Fibroblast of skin of right biceps (primary cell): ENCODE measurements at places on chromosomes 2 and 18.

GRCh38 chr2:118687192-118687591 is 160.3 kb downstream of the EN1 start:
- no peak for DNase-seq

GRCh38 chr2:156192468-156192867 is 140.1 kb downstream of the NR4A2 start:
- no peak for DNase-seq

DNA sequence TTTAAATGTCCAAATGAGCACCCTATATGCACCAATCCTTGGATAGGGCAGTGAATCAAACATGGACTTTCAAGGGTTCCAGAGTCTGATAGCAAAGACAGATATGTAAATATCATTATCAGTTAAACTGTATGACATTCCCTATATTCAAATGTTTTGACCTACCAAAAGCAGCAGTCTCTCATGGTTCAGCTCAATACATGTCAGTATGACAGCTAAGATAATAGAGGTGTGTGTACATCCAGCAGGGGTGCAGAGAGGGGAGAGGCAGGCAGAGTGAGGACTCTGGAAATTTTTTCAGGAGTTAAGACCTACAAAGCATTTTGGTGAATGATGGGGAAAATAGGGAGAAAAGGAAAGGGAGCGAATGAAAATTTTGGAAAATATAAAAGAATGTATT is 106.3 kb downstream of the MYO3B start:
- DNase-seq = no peak

DNA sequence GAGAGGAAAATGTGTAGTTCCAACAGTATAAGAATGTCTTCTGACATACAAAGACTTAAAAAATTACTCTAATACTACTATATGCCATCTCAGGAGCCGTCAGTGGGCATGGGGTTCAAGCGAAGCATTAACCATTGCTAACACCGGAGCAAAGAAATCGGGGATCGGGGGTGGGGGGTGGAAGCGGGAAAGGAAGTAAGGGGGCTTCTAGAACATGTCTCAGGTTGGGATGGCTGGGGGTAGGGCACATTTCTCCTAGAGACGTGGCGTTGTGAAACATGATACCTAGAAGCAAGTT is 702 bp downstream of the LMAN1 start:
- DNase-seq = peak; percentile 77

DNA sequence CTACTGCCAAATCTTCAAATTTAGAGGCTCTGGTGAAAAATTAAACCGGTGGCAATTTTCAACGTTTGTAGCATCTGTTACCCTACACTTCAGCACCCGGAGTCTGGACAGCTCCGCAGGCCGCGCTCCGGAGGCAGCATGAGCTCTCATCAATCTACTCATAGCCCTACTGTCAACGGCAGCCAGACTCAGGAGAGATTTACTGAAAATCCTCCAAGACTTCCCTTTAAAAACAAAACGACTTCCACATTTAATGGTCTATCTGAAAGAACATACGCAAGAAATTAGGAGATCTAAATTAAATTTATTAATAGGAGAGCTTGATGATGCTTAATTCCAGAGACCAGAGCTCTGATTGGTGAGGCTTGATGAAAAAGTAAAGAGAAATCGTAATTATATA is 970 bp upstream of the ADCYAP1 start:
- DNase-seq = peak; percentile 52

DNA sequence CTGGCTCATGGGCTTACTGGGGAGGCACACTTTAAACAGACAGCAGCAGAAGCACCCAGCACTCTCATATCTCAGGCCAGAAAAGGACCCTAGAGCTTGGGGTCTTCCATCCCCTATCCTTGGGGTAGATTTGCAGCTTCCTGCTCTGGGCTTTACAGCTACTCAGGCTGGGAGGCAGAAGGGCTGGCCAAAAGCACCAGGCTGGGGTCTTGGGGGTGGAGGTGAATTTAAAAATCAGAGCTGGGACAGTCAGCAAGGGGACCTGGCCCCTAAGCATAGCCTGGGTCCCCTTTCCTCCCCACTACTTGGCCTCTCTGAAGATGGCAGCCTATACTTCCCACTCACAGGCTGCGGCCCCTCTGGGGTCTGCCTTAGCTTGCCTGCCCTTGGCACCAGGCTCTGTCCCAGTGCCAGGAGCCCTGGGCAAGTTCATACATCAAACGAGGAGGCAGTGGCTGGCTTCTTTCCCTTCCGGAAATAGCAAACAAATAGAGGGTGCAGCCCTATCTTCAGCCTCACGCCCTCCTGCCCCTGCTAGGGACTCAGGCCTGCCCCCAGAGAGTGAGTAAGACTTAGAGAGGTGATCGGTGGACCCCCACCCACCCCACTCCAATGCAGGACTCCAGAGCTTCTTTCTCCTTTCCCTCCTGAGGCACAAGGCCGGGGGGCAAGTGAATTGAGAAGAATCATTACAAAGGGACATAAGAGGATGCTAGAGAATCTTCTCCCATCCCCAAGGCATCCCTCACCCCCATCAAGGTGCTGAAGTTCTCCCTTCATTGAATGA is 26.0 kb upstream of the TNS1 start:
- no peak for DNase-seq

DNA sequence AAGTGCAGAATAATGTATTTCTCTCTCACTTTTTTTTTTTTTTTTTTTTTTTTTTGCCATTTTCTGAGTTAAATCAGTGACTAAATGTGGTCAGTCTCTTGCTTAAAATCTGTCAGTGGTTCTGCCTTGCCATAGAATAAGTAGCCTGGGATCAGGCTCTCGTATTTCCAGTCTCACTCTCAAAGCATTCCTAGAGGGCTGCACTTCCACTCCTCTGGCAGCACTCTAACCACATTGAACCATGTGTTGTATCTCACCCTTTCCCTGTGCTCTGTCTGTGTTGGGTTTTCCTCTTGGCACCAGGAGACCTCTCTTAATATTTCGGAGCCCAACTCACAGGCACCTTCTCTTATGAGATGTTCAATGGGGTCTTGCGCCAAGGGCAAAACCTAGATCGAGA is 304.4 kb downstream of the CTNNA2 start:
- DNase-seq = no peak

DNA sequence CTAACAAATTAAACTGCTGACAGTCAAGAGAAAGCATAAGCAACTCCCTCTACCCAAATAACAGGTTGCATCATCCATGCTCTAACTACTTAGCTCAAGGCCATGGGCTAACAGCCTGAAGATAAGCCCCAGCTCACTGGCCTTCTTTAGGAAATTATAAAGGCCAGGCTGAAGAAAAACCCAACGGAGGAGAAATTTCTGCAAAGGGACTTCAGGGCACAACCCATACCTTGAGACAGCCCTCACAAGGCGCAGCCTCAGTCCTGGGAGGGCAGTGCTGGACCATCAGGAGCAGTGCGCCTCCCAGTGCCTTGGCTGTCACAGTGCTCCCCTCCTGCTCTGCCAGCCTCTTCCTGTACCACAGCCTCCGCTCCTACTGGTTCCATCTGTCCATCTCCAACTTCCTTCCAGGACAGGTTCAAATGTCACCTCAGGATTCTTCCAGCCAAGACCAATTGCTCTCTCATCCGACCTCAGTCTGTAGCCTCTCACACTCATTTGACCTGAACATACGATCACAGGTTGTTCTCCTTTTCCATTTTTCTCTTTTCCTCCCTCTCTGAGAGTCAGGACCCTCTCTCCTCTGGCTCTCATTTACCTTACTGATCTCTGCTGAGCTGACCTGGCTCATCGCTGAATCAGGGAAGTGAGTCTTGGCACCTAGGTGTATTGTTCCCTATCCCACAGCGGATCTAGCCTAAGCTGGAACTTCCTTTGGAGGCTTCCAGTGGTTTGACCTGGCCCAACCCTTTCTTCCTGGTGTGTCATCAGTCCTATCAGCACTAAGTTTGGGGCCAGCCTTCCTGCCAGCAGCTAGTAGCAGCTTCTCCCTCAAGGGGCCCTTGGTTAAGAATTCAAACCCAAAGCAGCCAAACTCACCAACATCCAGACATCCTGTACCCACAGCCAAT is 1.9 kb downstream of the MCFD2 start:
- DNase-seq = peak; percentile 51

DNA sequence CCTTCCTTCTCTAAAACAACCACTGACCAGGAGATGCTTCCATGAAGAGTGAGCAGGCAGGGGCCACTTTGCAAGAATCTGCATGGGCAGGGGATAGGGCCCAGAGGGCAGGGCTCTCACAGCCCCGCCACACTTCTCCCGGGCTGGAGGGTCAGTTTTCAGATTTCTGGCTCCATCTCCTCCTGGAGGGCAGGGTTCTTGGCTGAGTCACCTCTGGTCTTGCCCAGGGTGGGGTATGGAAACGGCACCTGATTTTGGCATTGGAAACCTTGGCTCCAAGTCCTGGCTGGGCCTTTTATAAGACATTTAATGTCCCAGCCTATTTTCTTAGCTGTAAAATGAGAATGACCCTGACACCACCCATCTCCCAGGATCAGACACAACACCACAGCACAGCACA is 27.6 kb upstream of the ASPRV1 start:
- DNase-seq = no peak

DNA sequence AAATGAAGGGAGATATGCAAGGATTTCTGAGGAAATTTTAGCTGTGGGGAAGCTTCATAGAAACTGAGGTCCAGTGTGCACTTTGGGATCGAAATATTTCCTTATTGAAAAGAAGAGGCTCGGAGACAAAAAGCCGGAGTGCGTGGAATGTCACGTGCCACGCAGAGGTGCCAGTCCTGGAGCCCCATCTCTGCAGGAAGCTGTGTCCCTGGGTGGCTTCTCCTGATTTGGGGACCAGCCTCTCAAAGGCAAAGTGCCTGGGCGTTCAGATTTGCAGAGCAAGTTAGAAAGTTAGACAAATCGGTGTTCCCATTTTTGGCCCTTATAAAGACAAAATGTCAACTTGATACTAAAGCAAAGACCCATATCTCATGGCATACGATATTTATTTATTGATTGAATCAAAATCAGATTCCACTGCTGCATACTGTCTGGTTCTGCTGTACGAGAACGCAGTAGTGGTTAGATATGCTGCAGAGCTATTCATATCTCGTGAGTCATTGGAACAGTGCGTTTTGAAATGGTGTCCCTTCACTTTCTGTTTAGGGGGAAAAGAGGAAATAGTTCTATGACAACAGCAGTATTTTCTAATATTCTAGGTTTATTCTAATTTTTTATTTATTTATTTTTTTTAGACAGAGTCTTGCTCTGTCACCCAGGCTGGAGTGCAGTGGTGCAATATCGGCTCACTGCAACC is 9.1 kb upstream of the ATG16L1 start:
- DNase-seq = no peak

GRCh38 chr2:113692698-113693428 is 63.6 kb downstream of the SLC35F5 start:
- DNase-seq = no peak

DNA sequence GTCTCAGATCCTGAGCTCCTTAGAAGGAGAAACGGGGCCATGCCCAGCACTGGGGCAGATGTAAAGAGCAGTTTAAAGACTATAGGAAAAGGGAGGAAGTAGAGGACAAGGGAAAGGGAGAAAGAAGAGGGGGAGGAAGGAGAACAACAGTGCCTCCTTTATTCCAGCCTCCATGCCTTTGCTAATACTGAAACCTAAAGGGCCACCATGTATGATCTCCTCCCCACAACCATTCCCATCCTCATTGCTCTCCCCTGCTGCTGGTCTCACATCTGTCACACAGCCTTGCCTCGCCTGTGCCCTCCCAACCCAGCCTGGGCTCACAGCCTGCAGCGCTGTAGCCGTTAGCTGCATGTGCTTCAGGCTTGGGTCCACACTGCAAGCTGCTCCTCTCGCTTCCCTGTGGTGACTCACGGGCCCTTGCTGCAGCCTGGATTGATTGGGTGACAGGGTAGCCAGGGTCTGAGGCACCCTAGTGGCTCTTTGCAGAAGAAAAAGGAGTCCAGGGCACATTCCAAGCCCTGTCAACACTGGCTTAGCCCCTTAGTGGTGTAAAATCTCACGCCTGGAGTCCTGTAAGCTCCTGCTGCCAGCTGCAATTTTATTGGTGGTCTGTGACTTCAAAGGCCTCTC is 281.9 kb downstream of the SRBD1 start:
- DNase-seq = peak; percentile 54

DNA sequence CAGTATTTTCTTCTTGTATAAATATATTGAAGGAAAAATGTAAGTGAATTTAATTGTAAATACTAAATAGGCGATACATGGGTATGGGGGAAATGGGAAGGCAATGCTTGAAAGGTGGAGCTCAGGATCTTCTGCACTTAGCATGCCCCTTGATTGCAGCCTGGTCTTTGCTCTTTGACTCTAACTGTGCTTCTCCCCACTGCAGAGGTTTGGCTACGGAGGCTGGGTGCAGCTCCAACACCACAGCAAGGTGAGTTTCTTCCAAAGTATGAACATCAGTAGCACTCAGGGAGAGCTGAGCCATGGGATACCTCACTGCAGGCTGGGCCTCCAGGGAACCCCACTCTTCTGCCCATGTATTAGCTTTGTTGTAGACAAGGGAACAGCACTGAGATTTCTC is 6.6 kb downstream of the ACMSD start:
- no peak for DNase-seq

- DNase-seq = no peak
Observed at GRCh38 chr2:11811036-11811654, 64.7 kb downstream of the LPIN1 start.

- no peak for DNase-seq
Observed at GRCh38 chr18:51074605-51075004, 44.6 kb downstream of the SMAD4 start.

GRCh38 chr2:48715956-48716355 is 39.6 kb downstream of the LHCGR start:
- DNase-seq = peak; percentile 62

GRCh38 chr2:111028720-111029119 is 92.0 kb upstream of the BCL2L11 start:
- DNase-seq = no peak

DNA sequence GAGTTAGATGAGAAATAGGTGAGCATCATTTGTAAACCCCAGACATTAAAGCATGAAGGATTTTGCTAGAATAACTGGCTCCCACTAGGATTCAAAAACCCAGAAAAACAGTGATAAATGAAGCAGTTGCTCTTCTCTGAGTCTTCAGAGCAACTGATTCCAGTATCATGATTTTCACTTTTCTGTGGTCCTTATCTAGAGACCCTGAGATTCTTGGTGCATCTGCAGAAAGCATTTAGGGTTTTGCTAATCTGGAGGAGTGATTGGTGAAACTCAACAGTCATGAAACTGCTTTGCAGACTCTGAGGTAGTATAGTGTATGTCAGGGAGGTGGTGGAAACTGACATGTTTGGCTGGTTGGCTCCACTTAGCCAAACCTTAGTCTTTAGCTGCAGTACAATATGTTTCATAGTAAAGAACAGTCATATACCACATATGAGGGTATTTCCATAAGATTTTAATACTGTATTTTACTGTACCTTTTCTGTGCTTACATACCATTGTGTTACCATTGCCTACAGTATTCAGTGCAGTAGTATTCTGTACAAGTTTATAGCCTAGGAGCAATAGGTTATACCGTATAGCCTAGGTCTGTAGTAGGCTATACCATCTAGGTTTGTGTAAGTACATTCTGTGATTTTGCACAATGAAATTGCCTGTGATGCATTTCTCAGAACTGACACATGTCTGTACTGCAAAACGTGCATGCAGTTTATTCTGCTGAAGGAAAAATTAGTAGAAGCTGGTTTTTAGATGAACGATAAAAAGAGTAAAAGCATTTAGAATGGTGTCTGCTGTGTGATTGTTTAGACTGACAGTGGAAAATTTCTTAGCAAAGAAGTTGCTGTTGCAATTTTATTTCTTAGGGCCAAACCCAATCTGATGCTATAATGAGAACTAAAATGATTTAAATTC is 23.8 kb downstream of the EML4 start:
- DNase-seq = no peak

GRCh38 chr2:64325477-64325851 is 128.5 kb upstream of the LGALSL start:
- DNase-seq = peak; percentile 36

- peak; percentile 23 for DNase-seq
Observed at GRCh38 chr18:47997338-47997780, 66.9 kb upstream of the SMAD2 start.
